ENCODE measurements at places on chromosomes 11 and 22.

DNA sequence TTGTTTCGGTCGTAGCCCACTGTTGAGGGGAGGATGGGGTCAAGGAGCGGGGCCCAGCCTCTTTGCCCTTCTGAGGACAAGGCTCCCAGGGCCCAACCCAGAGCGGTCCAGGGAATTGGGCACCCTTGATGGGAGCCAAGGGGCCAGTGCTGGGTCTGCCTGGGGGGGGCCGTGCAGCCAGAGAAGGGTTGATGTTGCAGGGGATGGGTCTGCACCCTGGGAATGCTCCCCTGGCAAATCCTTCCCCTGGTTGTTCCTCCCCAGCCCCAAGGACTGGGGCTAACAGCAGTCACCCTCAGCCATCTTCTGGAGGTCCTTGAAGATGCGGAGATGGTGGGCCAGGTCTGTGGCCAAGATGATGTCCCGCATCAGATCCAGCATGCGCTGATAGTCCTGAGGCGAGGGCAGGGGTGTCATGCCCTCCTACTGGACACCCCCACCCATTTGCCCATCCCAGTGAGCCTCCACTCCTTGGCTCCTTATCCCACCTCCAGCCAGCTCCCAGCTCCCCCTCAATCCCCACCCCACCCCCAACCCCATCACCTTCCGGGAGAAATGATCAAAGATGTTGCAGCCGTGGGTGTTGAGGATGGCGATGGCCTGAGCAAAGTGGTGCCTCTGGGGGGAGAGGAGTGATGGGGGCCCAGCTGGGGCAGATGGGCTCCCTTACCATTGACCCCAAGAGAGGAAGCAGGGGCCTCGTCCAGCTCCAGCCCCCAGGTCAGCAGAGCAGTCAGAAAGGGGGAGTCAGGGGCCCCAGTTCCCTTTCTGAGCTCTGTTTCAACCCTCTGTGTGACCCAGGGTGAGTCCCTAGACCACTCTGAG lies 95.0 kb downstream of the PDE2A start:
- DNase-seq, result no peak

- no peak for DNase-seq
Observed at GRCh38 chr11:115266066-115266639, 238.1 kb downstream of the CADM1 start.

GRCh38 chr11:65588199-65589054 lies 7.2 kb downstream of the KCNK7 start:
- DNase-seq, result no peak

DNA sequence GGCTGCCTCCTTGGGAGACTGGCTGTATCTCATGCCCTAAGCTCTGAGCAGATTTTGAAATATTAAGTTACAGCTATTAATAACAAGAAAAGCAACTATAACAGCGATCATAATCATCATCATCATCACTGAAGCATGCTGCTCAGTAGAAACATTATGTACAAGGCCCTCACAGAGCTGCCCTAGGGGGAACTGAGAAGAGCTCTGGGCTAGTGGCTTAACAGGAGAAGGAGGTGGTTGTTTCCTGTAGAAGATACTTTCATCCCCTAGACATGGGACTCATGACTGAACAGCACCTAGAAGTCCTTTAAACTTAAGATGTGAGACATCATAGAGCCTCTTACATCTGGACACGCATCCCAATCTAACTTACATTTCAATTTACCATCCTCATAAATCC lies 332.8 kb upstream of the PLET1 start:
- no peak for DNase-seq

DNA sequence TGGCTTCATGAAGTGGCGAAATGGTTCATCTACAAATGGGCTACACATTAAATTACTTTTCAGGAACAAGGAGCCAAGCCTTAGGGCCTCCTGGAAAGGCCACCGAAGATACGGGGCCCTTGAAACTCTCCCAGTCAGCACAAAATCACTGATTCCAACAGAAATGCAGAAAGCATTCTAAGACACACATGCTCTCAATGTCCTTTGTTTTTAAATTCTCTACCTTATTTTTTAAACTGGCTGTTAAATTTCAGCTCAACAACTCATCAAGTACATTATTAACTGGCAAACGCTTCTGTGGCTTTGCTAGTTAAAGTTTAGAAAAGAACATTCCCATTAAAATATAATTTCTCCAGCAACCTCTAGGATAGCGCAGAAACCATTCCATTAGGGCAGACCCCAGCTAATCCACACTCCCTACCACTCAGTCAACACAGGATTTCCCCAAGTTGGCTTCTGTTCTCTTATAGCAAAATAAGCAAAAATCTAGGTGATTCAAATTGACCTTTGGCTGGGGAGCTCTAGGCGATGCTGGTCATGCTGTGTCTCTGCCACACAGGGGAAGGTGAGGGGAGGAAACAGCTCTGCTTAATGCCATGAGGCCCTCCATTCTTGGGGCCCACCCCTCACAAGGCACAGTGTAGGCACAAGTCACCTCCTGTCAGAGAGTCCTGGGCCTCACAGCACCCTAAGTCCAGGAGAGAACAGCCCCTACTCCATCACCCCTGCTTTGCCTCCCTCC lies 47.1 kb downstream of the PLEKHA7 start:
- no peak for DNase-seq

- no peak for DNase-seq
Observed at GRCh38 chr11:47109727-47110246, 66.9 kb downstream of the ARFGAP2 start.

GRCh38 chr11:71913756-71914526 lies 14.5 kb downstream of the XNDC1N start:
- DNase-seq, result no peak

DNA sequence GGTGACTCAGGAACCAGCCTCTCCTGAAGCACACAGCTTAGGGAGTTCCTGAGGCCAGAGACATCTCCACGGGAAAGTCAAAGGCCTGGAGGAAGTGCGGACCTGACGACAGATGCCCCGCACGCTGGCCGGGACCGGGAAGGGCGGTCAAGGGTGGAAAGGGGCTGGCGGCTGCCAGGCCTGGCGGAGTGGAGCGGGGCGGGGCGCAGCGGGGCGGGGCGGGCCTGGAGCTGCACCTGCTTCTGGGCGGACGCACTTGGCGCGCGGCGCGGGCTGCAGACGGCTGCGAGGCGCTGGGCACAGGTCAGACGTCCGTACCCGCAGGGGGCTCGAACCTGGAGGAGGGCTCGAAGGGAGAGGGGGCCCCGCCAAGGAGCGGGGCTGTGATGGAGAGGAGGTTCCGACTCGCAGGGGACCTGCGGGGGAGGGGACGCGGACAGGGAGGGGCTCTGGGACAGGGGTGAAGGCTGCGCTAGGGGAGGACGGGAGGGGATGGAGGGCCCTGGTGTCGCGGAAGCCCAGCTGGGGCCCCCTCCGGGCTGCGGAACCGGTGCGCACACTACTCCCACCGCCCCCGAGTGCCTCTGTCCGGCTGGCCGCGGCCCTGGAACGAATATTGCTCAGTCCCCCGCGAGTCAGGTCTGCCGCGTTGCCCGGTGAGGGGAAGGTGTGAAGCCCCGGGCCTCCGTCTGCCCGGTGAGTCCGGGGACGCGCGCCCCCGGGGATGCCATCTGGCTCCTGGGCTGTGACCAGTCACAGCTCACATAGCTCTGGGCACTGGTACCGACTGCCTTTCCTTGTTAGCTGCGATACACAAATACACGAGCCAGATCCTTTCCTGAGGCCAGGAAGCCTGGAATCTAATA lies at the start of gene TMEM45B:
TSS of gene TMEM45B (plus strand) at position 253 of the 866 bp plus-strand sequence. CDS start 36,635 bp downstream, outside the sequence.
- DNase-seq, result peak; percentile 12

DNA sequence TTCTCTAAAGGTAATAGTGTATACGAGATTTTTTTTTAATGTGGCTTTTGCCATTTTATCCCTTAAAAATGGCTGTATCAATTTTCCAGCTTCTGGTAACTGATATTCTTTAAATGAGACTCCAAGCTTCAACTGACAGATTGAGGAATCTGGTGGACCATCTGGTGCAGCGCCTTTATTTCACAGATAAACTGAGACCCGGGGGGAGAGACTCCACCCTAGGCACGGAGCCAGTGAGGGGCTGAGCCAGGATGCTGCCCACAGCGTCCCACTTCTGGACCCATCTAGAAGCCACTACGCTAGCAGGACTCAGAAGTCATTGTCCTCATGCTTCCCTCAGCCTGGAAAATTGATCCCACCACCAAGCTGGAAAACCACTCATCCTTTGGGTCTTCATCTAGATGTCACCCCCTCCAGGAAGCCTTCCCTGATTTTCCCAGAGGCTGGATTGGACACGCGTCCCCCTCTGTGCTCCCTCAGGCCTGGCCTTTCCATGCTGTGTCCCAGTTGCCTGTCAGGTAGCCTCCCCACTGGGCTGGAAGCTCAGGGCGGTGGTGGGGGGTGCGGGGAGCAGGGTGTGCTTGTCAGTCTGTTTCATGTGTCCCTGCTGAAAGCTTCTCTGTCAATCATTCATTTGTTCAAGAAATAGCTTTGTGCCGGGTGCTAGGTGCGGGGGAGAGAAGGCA lies 12.3 kb upstream of the CD5 start:
- DNase-seq, result no peak

DNA sequence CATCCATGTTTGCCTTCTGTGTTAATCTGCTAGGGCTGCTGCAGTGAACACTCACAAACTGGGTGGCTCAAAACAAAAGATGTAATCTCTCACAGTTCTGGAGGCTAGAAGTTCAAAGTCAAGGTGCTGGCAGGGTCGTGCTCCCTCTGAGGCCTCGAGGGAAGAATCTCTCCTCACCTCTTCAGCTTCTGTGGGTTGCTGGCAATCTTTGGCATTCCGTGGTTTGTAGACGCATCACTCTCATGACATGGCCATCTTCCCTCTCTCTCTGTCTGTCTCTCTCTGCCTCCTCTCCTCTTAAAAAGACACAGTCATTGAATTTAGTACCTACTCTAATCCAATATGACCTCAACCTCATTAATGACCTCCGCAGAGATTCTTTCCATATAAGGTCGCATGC lies 78.8 kb downstream of the TSPAN18 start:
- DNase-seq, result no peak

GRCh38 chr11:116928102-116928777 lies 90.8 kb upstream of the APOA1 start:
- DNase-seq, result no peak

- DNase-seq, result no peak
Observed at GRCh38 chr11:126279191-126279590, 3.7 kb upstream of the TIRAP start.

DNA sequence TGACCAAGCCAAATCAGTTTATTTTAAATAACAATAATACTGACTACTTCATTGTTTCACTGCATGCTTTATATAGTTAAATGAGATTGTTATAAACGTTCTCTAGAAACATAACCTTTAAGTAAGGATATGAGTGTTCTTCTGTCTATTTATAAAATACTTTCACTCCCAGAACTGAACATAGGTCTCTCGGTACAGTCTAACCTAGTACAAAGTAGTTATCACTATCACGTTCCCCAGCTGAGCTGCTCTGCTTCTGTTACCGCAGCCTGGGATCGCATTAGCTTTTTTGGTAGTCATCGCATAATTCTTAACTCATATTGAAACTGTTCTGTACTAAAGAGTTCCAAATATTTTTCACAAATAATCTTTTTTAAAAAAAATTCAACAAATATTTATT lies 143.6 kb downstream of the WNT11 start:
- DNase-seq, result no peak

- DNase-seq, result no peak
Observed at GRCh38 chr11:58023435-58023931, at the start of gene OR9Q1. OR9Q1 (plus strand) TSS chr11:58023881; CDS start chr11:58179445, 155,564 bp downstream.

GRCh38 chr11:112345706-112346105 lies 85.0 kb upstream of the PLET1 start:
- no peak for DNase-seq

DNA sequence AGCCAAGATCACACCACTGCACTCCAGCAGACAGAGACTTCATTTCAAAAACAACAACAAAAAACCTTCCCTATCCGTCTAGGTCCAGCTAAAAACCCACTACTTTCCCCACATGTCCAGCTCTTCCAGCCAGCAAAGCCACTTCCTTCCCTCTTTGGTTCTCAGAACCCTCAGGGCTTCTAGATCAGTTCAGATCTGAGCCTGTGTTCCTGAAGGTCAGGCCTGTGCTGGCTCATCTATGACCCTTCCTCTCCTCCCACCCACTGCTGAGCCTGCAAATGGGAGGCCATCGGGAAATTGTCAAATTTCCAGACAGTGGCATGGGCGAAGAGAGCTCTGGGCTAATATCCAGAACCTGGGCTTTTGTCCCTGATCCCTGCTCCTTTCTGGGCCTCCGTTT lies 37.8 kb downstream of the SLCO2B1 start:
- DNase-seq, result no peak

DNA sequence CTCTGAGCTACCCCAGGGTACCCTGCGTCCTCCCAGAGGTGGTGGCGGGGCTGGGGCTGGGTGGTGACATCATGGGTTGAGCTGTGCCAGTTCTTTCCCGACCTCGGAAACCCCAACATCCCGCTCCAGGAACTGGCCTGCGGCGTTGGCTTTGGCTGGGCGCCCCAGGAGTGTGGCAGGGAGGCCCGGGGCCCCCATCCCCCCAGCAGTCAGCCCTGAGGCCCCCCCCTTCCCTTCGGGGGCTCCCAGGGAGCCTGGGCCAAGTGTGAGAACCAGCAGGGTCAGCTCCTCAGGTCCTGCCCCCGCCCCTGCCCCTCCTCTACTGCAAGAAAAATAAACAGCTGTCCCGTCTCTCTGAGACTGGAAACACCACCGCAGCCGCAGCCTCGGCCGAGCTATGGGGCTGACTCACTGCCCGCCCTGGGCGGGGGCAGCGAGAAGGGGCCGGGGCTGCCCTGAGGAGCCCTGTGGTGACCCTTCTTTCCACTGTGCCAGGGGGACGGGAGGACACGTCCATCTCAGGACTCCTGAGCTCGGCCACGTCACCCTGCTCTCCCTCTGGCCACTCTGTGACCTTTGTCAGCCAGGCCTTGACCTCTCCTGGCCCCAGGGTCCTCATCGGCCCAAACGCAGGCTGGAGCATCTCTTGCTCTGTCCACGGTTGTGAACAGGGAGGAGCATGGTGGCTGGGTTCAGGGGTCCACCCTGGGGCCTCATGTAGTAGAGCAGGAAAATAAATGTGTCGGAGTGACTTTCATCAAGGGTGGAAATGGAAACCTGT lies 73.4 kb downstream of the WNT7B start:
- DNase-seq, result no peak

- no peak for DNase-seq
Observed at GRCh38 chr11:62345861-62346260, 8.6 kb downstream of the ASRGL1 start.

DNA sequence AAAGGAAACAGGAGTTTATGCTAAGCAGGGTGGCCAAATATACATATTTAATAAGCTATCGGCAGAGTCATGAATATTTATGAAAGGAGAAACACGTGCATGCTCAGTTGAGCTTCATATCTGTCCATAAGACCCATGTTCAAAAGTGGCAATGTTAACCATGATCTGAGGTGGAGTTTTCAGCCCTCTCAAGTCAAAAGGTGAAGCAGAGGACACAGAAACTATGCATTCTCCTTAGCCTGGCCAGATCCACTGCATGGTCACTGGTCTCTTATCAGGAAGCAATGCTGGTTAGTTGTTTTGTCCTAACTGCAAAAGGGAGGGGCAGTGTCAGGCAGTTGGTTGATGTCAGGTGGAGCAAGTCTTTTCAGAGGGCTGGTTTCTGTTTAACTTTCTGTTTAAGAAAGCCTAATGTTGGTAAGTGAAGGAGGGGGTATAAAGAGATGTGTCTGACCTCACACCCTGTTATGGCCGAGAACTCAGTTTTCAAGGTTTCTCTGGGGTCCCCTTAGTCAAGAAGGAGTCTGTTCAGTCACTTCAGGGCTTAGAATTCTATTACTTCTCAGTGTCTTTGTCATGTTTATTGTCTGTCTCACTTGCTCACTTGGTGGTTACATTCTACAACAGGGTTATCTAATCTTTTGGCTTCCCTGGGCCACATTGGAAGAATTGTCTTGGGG lies 5.5 kb upstream of the SELENOH start:
- DNase-seq, result no peak

- peak; percentile 65 for DNase-seq
Observed at GRCh38 chr22:49046546-49047361, 780.9 kb downstream of the BRD1 start.

- no peak for DNase-seq
Observed at GRCh38 chr11:2539371-2540222, 94.8 kb downstream of the KCNQ1 start.
